ENCODE measurements at places on chromosomes 2 and 18. TPM values are rescaled to one million over a fixed set of nuclear protein-coding genes. Genes with fewer than 3 reads are reported as not detected.

Gene IL18R1
- total RNA-seq = 27.5 TPM

Gene ZNF638
- total RNA-seq = 115 TPM

Gene WDR43
- total RNA-seq = 27.9 TPM

Gene CNNM3
- 29.0 TPM for total RNA-seq

Gene PTH2R
- 0.32 TPM for total RNA-seq

Gene SERPINB4
- not detected for total RNA-seq

Gene SERPINB5
- not detected for total RNA-seq
